ENCODE measurements at places on chromosomes 3 and 15.

DNA sequence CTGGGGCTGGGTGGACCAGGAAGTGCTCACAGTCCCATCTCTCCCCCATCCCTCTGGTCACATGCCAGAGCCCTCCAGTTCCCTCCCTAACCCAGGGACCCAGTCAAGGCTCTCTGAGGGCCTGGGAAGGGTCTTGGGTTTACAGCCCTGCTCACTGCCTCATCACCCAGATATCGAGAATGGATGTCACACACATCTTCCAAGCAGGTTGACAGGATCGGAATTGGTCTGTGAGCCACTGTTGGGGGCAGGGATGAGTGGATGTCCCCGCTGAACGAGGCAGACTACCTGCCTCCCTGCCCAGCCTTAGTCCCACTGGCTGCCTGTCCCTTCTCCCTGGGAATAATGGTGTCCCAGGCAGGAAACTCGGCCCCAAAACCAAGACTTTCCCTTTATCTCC lies 20.0 kb upstream of the GOLGA6C start:
- DNase-seq: no peak

GRCh38 chr15:101148166-101148880 lies 103.5 kb downstream of the CHSY1 start:
- no peak for DNase-seq

DNA sequence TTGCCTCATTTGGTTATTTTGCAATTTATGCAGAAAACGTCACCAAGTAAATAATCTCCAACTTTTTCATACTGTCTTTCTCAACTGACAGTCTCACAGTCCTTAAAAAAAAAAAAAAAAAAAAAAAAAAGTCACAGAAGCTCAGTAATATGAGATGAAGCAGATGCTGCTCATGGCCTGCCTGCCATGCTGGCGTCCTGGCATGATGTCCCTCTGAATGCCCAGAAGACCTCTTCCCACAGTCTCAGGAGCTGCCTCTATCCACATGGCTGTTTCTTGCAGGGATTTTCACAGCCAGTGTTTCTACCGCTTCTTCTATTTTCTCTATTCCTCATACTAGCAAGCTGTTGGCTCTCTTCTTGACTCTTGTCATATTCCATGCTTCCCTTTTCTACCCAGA lies 87.7 kb downstream of the TGFBR2 start:
- DNase-seq: no peak

DNA sequence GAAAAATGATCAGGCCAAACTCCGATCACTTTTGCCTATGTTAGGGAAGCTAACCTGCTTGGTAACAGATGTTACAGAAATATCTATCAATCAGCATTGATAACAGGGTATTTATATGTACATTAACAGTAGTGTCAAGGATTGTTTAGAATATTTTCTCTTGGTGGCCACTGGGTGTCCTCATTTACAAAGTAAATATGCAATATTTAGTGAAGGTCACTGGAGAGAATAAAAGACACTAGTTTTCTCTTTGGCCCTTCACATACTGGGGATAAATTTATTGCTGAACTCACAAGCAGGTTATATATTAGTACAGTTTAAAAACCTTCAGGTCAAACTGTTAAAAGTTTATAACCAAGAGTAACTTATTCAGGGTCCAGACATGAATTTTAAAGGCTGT lies 69.0 kb downstream of the TIGIT start:
- peak; percentile 21 for DNase-seq

DNA sequence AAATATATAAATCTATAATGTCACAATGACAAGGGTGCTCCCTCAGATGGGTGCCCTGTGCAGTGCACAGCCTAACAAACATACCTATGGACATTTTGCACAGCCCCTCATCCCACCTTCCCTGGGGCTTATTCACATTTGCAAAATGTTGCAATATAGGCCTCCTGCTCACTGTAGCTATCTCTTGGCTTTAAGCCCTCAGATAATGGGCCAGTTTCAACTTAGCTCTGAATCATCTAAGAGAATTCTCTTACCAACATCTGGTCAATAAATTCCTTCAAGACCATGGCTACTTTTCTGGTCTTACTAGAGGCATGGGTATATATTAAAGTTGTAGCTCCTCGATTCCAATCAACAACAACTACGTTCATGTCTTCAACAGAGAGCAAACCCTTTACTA lies 17.9 kb downstream of the LIPH start:
- no peak for DNase-seq
